ENCODE measurements at places on chromosomes 16 and 17.

- no peaks in the 10 kb centered on the region for H3K36me3 ChIP-seq
- DNase-seq = no peak
- no peak overlapping the region for H3K27ac ChIP-seq
- peaks cover 2% of the 10 kb centered on the region for H3K4me1 ChIP-seq
These were observed 2.9 kb downstream of the SHISA9 start for GRCh38 chr16:12904329-12904671.

- no peaks in the 10 kb centered on the region for H3K36me3 ChIP-seq
- no peak overlapping the region for H3K27ac ChIP-seq
- H3K4me3 ChIP-seq = no peak overlapping the region
- no peaks in the 10 kb centered on the region for H3K27me3 ChIP-seq
These were observed 87.8 kb downstream of the MARCHF10 start for GRCh38 chr17:62720126-62720850.

DNA sequence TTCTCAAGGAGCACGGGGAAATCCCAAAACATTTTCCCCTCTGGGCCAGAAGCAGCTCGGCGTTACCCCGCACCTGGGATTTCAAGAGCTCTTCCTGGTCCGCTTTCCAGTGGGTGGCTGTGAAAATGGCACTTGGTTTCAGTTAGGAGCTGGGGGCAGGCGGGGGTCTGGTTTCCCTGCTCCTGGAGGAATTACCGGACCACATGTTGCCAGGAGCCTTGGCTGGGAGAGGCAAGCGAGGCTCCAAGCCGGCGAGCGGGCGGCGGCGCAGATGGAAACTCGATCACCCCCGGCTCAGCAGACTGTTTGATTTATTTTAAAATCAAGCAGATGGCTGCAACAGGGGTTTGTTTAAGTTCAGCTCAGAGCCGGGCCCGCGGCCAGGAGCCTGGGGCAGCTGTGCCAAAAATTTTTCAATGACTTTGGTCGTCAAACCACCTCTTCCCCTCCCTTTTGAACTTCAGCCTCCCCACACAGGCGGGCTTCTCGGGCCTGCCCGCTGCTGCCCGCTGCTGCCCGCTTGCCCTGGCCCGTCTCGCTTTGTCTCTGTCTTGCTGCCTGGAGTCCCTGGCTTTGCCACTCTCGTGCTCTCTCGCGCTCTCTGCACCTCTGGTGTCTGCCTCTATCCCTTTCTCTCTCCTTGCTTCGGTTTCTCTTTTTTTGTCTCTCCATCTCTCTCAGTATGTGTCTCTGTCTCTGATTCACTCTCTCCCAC is 108.0 kb upstream of the CIBAR2 start:
- H3K27ac ChIP-seq = no peak overlapping the region
- H3K4me3 ChIP-seq = peak overlapping the region; percentile 14
- peaks cover 8% of the 10 kb centered on the region for H3K4me1 ChIP-seq
- no peaks in the 10 kb centered on the region for H3K27me3 ChIP-seq
- H3K36me3 ChIP-seq = no peaks in the 10 kb centered on the region
- DNase-seq = no peak

- peaks cover 2% of the 10 kb centered on the region for H3K27me3 ChIP-seq
- H3K4me3 ChIP-seq = no peak overlapping the region
- peak; percentile 72 for DNase-seq
- peaks cover 3% of the 10 kb centered on the region for H3K36me3 ChIP-seq
- H3K27ac ChIP-seq = no peak overlapping the region
These were observed 86.1 kb downstream of the ZDHHC7 start for GRCh38 chr16:84925092-84925772.

- H3K36me3 ChIP-seq = peaks cover under 1% of the 10 kb centered on the region
- H3K4me1 ChIP-seq = no peaks in the 10 kb centered on the region
- DNase-seq = no peak
- H3K27ac ChIP-seq = no peak overlapping the region
- peaks cover 9% of the 10 kb centered on the region for H3K27me3 ChIP-seq
- H3K4me3 ChIP-seq = no peak overlapping the region
These were observed 12.3 kb downstream of the CACNG4 start for GRCh38 chr17:66976781-66977201.

- H3K27ac ChIP-seq = peak within 1 kb of the TSS; percentile 64
- H3K4me1 ChIP-seq = peaks cover 12% of the 10 kb centered on the region
- peak within 1 kb of the TSS; percentile 99 for H3K4me3 ChIP-seq
- DNase-seq = peak; percentile 64
- H3K27me3 ChIP-seq = peaks cover 10% of the 10 kb centered on the region
These were observed at the start of gene SGSM2 for GRCh38 chr17:2336852-2337543. Gene SGSM2 (plus strand): TSS chr17:2337501. CDS start chr17:2337689, 188 bp downstream.

DNA sequence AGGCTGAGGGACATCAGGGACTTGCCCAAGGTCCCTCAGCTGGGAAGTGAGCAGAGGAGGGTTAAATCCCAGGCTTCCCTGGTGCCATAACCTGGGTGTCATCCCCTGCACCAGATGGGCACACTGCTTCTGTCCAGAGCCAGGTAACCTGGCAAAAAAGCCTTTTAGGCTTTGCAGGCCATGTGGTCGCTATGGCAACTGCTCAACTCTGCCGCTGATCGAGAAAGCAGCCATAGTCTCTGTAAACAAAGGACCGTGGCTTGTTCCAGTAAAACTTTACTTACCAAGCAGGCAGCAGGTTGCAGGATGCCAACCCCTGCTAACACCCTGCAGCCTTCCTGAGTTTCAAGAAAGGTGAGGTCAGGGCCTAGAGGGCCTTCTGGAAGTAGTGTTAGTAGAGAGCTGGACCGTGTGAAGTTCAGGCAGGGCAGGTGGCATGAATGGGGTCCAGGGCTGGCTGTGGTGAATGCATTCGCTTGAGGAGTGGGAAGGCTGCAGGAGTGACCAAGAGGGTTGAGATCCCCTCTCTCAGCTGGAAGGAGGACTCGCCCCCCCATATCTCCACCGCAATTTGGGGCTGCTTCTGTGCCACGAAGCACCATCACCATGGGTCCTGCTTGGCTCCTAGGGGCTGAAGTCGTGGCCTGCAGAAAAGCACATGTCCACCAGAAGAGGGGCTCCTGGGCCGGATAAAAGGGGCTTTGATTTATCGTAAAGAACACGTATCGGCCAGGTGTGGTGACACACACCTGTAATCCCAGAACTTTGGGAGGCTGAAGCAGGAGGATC is 91.3 kb downstream of the SOCS1 start:
- H3K27ac ChIP-seq = peak overlapping the region; percentile 90
- peaks cover 42% of the 10 kb centered on the region for H3K36me3 ChIP-seq
- H3K4me1 ChIP-seq = peaks cover 31% of the 10 kb centered on the region
- H3K4me3 ChIP-seq = no peak overlapping the region
- peaks cover 17% of the 10 kb centered on the region for H3K27me3 ChIP-seq
- DNase-seq = no peak

DNA sequence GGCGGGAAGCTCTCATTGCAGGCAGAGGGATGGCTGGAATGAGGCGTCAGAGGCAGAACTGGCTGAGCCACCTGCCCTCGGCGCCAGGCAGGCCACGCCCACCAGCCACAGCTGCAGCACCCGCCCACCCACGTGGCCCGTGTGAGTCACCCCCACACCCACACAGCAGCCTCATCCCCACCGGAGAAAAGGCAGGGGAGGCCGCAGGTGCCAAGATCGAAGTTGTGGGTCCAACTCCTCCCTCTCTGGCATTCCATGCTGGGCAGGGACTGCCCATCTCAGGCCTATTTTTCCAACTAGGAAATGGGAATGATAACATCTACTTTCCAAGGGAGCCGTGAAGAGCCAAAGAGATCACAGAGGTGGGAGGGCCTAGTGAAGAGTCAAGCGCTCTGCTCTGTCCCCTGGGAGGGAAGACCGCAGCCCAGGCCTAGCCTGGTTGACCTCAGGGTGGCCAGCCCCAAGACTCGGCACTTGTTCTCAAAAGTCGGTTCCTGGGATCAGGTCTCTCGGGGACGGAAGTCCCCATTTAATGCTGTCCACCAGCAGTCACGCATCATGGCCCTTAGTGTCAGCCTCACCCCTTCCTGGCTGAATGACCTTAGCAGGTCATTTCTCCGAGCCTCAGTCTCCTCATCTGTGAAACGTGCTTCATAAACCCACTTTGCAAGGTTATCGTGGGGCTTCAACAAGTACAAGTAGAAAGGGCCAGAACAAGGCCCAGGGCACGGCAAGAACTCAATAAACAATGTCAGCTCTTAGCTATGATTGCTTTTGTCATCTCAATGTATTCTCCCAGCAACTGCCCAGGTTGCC is at the start of gene TRPV3:
Gene TRPV3, minus strand, starts transcription at position 45 of the 816 bp plus-strand sequence. CDS start 2,962 bp downstream, outside the sequence.
- H3K36me3 ChIP-seq = no peaks in the 10 kb centered on the region
- no peaks in the 10 kb centered on the region for H3K4me1 ChIP-seq
- H3K4me3 ChIP-seq = no peak within 1 kb of the TSS
- peaks cover 8% of the 10 kb centered on the region for H3K27me3 ChIP-seq

GRCh38 chr17:81387100-81388090 is 7.9 kb upstream of the BAHCC1 start:
- peaks cover 22% of the 10 kb centered on the region for H3K27me3 ChIP-seq
- peak overlapping the region; percentile 24 for H3K27ac ChIP-seq
- peaks cover 27% of the 10 kb centered on the region for H3K4me1 ChIP-seq
- peaks cover 8% of the 10 kb centered on the region for H3K36me3 ChIP-seq
- peak overlapping the region; percentile 78 for H3K4me3 ChIP-seq

- H3K4me3 ChIP-seq = no peak overlapping the region
- no peak for DNase-seq
- peaks cover 13% of the 10 kb centered on the region for H3K4me1 ChIP-seq
These were observed 29.5 kb upstream of the PIK3R6 start for GRCh38 chr17:8896641-8897635.

GRCh38 chr16:88680554-88681083 is 5.7 kb downstream of the SNAI3 start:
- H3K27ac ChIP-seq = no peak overlapping the region
- no peaks in the 10 kb centered on the region for H3K36me3 ChIP-seq
- no peaks in the 10 kb centered on the region for H3K27me3 ChIP-seq
- no peaks in the 10 kb centered on the region for H3K4me1 ChIP-seq

DNA sequence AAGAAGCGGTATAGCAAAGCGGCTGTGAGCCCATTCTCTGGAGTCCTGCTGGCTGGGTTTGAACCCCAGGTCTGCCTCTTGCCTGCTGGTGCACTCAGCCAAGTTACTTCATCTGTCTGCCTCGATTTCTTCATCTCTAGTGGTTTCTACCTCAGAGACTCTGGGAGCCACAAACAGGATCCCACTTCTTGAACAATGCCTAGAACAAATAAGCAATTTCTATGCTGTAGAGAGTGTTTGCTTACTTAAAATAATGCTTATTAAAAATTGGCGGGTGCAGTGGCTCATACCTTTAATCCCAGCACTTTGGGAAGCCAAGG is 75.5 kb downstream of the CMIP start:
- peaks cover 16% of the 10 kb centered on the region for H3K4me1 ChIP-seq
- DNase-seq = no peak
- H3K36me3 ChIP-seq = peaks cover 12% of the 10 kb centered on the region
- H3K27ac ChIP-seq = no peak overlapping the region
- H3K4me3 ChIP-seq = no peak overlapping the region
- H3K27me3 ChIP-seq = peaks cover 12% of the 10 kb centered on the region

- DNase-seq = no peak
- H3K27me3 ChIP-seq = peaks cover 4% of the 10 kb centered on the region
These were observed 85.3 kb upstream of the FOXF1 start for GRCh38 chr16:86424985-86425384.

DNA sequence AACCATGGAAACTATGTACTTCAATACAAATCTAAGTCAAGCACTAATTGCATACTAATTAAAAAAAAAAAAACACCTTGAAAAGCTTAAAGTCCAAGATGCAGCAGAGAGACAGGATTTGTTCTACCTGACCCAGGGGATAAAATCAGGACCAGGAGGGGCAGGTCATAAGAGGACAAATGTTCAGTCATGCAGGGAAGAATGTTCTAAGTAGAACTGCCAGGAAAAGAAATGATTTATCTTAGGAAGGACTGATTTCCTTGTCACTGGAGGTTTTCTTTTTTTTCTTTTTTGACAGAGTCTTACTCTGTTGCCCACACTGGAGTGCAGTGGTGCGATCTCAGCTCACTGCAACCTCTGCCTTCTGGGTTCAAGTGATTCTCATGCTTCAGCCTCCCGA is 9.1 kb upstream of the GHDC start:
- H3K27me3 ChIP-seq = peaks cover 4% of the 10 kb centered on the region
- DNase-seq = no peak
- H3K4me3 ChIP-seq = no peak overlapping the region

DNA sequence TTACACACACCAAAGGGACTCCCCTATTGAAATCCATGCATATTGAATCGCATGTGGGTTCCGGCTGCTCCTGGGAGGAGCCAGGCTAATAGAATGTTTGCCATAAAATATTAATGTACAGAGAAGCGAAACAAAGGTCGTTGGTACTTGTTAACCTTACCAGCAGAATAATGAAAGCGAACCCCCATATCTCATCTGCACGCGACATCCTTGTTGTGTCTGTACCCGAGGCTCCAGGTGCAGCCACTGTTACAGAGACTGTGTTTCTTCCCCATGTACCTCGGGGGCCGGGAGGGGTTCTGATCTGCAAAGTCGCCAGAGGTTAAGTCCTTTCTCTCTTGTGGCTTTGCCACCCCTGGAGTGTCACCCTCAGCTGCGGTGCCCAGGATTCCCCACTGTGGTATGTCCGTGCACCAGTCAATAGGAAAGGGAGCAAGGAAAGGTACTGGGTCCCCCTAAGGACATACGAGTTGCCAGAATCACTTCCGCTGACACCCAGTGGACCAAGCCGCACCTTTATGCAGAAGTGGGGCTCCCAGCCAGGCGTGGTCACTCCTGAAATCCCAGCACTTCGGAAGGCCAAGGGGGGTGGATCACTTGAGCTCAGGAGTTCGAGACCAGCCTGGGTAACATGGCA is 2.2 kb downstream of the GAA start:
- peaks cover 9% of the 10 kb centered on the region for H3K4me1 ChIP-seq
- no peak overlapping the region for H3K27ac ChIP-seq
- no peak overlapping the region for H3K4me3 ChIP-seq
- peaks cover 12% of the 10 kb centered on the region for H3K27me3 ChIP-seq
- peaks cover 8% of the 10 kb centered on the region for H3K36me3 ChIP-seq

- H3K36me3 ChIP-seq = no peaks in the 10 kb centered on the region
- DNase-seq = no peak
- H3K4me1 ChIP-seq = no peaks in the 10 kb centered on the region
- no peaks in the 10 kb centered on the region for H3K27me3 ChIP-seq
These were observed 973 bp upstream of the KRT15 start for GRCh38 chr17:41519501-41520224.

GRCh38 chr17:4980644-4981216 is 6.7 kb downstream of the CAMTA2 start:
- peaks cover 38% of the 10 kb centered on the region for H3K36me3 ChIP-seq
- H3K27ac ChIP-seq = peak overlapping the region; percentile 82
- peaks cover 11% of the 10 kb centered on the region for H3K4me1 ChIP-seq
- peaks cover 11% of the 10 kb centered on the region for H3K27me3 ChIP-seq

GRCh38 chr17:58352596-58353388 is 791 bp upstream of the SUPT4H1 start:
- H3K36me3 ChIP-seq = peaks cover 8% of the 10 kb centered on the region
- peaks cover 11% of the 10 kb centered on the region for H3K27me3 ChIP-seq
- no peak for DNase-seq

GRCh38 chr17:77366558-77367245 is 225.9 kb downstream of the SEC14L1 start:
- H3K36me3 ChIP-seq = no peaks in the 10 kb centered on the region
- peaks cover 14% of the 10 kb centered on the region for H3K27me3 ChIP-seq
- DNase-seq = no peak
- H3K4me1 ChIP-seq = peaks cover 63% of the 10 kb centered on the region
- H3K4me3 ChIP-seq = no peak overlapping the region

Measured in endothelial cell (in vitro differentiated cells).